ENCODE measurements at places on chromosomes 3 and 15. TPM values are rescaled to one million over a fixed set of nuclear protein-coding genes. Genes with fewer than 3 reads are reported as not detected.

ARGFX gene
- total RNA-seq: not detected

UROC1 gene
- not detected for total RNA-seq

THRB gene
- total RNA-seq: 2.0 TPM

SMARCC1 gene
- 31.9 TPM for total RNA-seq

PLIN1 gene
- total RNA-seq: 0.50 TPM

CFAP100 gene
- not detected for total RNA-seq

SV2B gene
- not detected for total RNA-seq

FAM81A gene
- total RNA-seq: 0.33 TPM

FOXB1 gene
- not detected for total RNA-seq

TMEM266 gene
- 0.29 TPM for total RNA-seq

CLDN11 gene
- 211 TPM for total RNA-seq

GHSR gene
- total RNA-seq: not detected

DUOX1 gene
- total RNA-seq: under 0.01 TPM

GNL3 gene
- 101 TPM for total RNA-seq

DPPA4 gene
- not detected for total RNA-seq

CRABP1 gene
- total RNA-seq: not detected

HCLS1 gene
- 0.17 TPM for total RNA-seq

DGKG gene
- 0.87 TPM for total RNA-seq

MEGF11 gene
- total RNA-seq: not detected

LAMB2 gene
- 1,305 TPM for total RNA-seq

LDHAL6B gene
- total RNA-seq: not detected

CYP8B1 gene
- total RNA-seq: not detected

SH2D7 gene
- under 0.01 TPM for total RNA-seq

ABHD10 gene
- total RNA-seq: 42.9 TPM

CCR4 gene
- total RNA-seq: not detected

MINAR1 gene
- 0.83 TPM for total RNA-seq

HYKK gene
- total RNA-seq: 2.3 TPM

TMCO5A gene
- not detected for total RNA-seq

HDC gene
- not detected for total RNA-seq

UBE3A gene
- total RNA-seq: 69.0 TPM

SLC6A11 gene
- total RNA-seq: not detected

CPLX3 gene
- total RNA-seq: not detected

MOBP gene
- total RNA-seq: under 0.01 TPM

Data from smooth muscle cell of trachea (primary cell).